ENCODE measurements at places on chromosomes 5 and 9. TPM values are rescaled to one million over a fixed set of nuclear protein-coding genes. Genes with fewer than 3 reads are reported as not detected.

IL4 gene
- not detected for total RNA-seq

RNF180 gene
- 15.2 TPM for total RNA-seq

BTNL9 gene
- not detected for total RNA-seq

TNFSF15 gene
- 0.32 TPM for total RNA-seq

PCDH12 gene
- under 0.01 TPM for total RNA-seq

TRIM41 gene
- total RNA-seq: 11.9 TPM

SPAG8 gene
- total RNA-seq: 0.55 TPM

SEMA5A gene
- 19.3 TPM for total RNA-seq

HSD17B3 gene
- not detected for total RNA-seq

Data from smooth muscle cell of the umbilical artery (primary cell).